NCI-H2029 treated with DMSO at 0.1 percent for 48 hours (cell line): ENCODE measurements at places on chromosomes 1 and 21.

- DNase-seq, result no peak
These were observed 14.6 kb upstream of the C1orf146 start for GRCh38 chr1:92203105-92203504.

GRCh38 chr1:40699787-40700186 is 8.3 kb downstream of the NFYC start:
- no peak for DNase-seq

DNA sequence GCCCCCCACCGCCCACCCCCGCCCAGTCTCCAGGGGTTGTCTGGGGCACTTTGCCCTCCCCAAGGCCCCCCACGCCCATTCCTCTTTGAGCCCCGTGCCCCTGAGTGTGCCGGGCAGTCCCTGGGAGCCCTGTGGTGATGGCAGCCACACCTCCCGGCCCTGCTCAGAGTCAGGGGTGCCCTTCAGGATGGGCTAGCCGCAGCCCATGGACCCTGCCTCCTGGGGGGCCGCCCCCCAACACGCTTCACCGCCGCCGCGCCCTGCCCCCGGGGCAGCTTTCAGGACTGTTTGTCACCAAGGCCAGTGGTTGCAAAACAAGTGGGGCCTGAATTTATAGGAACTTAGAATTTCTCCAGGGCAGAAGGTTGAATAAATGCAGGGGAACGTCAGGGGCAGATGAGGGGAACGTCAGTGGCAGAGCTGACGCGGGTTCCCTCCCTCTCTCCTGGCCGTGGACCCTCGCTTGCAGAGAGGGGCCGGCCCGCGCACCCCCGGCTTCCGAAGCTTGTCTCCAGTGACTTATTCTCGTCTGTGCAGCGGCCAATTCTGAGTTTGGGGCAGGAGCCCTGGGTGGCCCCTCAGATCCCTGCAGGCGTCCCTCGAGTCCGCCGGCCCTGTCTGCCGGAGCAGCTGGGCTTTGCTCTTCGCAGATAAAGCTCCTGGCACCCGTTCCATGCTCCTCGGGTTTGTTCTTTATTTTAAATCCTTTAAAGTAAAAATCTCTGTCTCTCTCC is 41.2 kb upstream of the ADARB1 start:
- DNase-seq, result no peak

DNA sequence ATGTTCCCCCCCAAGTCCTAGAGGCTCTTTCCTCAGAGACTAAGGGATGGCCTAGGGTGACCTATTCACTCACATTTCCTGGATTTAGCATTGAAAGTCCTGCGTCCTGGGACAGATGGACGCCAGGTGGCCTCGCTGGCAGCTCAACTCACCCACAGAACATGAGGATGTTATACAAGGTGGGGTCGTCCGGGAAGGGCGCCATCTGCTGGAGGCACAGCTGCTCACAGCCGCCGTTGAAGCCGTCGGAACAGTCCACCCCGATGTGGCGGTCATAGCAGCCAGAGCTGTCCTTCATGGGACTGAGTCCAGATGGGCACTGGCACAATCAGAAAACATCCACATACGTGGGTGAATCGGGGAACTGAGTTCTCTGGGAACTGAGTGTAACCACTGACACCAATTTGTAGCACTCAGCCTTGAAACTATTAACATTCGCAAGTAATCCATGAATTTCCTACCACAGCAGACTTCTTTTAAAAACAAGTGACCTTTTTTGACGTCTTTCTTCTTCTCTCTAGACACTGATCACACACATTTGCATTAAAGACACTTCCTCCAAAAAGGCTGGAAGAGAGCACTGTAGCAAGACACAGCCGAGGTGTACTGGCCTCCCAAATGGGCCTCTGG is 215.4 kb downstream of the ASTN1 start:
- no peak for DNase-seq

DNA sequence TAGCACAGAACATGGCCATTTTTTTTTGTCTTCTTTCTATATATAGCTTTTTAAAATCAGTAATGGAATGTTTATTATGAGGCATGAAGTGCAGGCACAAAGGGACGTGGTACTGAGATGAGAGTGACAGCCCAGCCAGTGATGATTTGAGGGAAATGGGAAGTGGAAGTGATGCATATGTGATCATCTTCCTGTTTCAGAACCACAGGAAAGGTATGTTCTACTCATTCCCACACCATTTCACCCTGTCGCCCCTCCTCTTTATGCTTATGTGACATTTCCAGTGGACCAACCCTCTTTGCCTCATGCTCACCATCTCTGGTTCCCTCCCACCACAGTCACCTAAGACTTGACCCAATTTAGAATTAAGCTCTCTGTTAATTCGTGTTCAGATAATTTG is 24.3 kb downstream of the PTGS2 start:
- DNase-seq, result no peak

GRCh38 chr1:20443703-20444586 is 42.1 kb downstream of the CAMK2N1 start:
- DNase-seq, result no peak

- DNase-seq, result no peak
These were observed 583 bp upstream of the RNF223 start for GRCh38 chr1:1074631-1075147.

DNA sequence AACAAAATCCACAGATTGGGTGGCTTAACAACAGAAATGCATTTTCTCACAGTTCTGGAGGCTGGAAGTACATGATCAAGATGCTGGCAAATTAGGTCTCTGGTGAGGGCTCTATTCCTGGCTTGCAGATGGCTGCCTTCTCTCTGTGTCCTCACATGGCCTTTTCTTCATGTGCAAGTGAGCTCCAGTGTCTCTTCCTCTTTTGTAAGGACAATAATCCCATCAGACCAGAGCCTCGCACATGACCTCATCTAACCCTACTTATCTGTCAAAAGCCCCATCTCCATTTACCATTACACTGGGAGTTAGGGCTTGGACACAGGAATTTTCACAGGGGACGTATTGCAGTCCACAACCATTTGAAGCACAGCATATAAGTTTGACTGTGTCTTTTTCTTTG is 181.6 kb downstream of the NEGR1 start:
- no peak for DNase-seq

GRCh38 chr1:68322837-68323687 is 90.7 kb upstream of the WLS start:
- no peak for DNase-seq

GRCh38 chr1:2256435-2257244 is 28.5 kb downstream of the SKI start:
- DNase-seq, result no peak

GRCh38 chr1:78492386-78492950 is 1.7 kb downstream of the PTGFR start:
- no peak for DNase-seq

GRCh38 chr1:51973587-51974474 is 16.7 kb downstream of the RAB3B start:
- peak; percentile 82 for DNase-seq

DNA sequence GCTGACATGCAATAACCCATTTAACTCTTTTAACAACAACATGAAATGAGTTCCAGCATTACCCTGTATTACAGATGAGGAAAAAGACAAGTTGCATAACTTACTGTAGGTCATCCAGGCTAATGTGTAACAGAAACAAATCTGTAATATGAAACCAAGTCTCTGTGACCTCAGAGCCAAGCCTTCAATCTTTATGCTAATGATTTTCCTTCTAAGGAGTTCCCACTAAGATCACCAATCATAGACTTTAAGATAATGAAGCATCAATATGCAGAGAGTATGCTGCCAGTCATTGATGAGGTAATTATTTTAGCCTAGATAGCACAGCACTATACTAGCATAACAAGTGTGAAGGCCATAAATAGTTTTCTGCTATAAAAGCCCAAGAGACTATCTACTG is 35.6 kb upstream of the RNPC3 start:
- DNase-seq, result no peak

DNA sequence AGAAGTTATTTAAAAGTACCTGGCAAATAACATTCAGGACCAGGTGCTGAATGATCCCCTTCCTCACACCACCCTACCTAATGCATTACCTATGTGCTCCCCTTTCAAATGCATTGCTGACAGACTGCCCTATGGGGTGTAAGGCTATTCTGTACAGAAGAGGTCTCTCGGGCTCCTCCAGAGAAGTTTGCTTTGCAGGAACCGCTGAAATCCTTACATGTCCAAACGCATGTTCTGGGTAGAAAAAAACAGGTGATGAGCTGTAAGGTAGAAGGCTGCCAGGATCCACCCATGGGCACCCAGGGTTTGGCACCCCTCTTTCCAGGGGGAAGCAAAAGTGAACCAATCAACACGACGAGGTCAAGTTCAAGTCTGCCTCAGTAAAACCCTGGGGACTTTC is 58.3 kb upstream of the TARBP1 start:
- no peak for DNase-seq

GRCh38 chr1:196698993-196699392 is 47.1 kb downstream of the CFH start:
- DNase-seq, result no peak

DNA sequence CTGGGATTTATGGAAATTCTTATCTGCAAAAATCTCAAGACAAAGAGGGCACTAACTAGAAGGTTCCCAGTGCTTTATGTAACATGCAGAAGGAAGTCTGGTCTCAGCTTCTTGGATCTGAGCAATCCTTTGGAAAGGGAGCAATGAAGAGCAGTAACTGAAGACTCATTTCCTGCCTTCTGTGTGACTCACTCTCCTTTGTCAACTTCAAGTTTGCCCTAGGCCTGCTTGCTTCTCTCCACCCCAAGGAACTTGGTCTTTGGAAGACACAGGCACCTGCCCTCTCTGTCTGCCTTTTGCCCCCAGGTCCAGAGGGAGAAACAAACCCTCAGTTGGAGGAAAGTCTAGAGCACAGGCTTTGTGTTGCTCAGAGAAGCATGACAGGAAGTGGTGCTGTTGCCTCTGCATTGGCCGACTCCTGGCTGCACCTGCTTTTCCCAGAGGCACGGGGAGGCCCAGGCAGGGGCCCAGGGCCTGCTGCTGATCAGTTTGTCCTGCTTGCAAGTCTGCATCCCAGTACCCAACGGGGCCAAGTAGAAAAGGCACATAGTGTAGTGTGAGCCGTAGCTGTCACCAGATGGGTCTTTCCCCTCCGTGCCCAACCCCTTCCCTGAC is 137.2 kb downstream of the DHRS3 start:
- DNase-seq, result no peak

- no peak for DNase-seq
These were observed 49.6 kb upstream of the HOOK1 start for GRCh38 chr1:59765011-59765730.

- no peak for DNase-seq
These were observed 17.0 kb upstream of the LRRC8C start for GRCh38 chr1:89615676-89616598.

DNA sequence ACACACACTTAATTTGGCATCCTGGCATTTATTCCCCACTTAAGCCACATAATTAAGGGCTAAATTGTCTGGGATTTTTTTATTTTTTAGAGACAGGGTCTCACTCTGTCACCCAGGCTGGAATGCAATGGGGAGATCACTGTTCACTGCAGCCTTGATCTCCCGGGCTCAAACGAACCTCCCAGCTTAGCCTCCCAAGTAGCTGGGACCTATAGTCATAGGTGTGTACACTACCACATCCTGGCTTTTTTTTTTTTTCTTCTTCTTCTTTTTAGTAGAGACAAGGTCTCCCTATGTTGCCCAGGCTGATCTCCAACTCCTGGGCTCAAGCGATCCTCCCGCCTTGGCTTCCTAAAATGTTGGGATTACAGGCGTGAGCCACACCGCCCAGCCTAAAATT is 24.2 kb downstream of the ZZZ3 start:
- no peak for DNase-seq

DNA sequence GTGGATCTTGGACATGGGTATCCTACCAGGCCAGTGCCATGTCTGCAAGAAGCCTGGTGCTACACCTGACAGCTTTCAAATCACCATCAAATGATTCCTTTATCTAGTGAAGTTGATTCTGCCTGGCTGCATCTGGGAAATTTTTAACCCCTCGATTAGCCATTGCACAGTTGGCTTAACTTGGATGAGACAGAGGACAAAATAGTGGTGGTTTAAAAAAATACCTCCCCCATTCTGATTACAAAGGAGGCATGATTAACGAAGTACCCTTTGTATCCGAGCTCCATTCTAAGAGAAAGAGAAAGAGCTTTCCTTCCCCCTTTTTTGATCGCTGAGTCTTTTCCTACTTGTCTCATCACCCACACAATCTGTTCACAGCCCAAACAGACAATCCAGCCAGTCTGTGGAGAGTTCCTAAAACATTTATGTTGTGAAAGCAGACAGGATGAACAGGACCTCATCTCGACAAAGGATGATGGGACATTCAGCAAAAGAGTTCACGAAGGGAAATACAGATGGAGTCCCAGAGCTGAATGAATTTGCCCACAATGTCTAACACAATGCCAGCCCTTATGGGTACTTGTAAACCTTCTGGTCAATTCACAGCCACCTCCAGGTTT is 20.5 kb downstream of the WLS start:
- DNase-seq, result no peak

DNA sequence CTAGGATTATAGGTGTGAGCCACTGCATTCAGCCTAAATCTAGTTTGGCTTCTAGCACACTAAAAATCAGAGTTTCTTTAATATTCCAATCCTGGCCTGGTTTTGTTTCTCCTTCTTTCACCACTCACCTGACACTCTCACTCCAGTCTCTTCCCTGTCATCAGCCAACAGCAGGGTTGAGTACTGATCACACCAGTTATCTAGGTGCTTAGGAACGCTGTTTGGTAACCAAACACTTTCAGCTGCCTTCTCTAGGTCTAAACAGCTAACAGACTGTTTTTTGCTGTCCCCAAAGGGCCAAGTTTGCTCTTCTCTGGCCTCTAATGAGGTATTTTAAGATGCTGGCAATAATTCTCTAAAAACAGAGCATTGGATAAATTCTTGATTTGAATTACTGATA is 17.7 kb upstream of the FRRS1 start:
- no peak for DNase-seq

DNA sequence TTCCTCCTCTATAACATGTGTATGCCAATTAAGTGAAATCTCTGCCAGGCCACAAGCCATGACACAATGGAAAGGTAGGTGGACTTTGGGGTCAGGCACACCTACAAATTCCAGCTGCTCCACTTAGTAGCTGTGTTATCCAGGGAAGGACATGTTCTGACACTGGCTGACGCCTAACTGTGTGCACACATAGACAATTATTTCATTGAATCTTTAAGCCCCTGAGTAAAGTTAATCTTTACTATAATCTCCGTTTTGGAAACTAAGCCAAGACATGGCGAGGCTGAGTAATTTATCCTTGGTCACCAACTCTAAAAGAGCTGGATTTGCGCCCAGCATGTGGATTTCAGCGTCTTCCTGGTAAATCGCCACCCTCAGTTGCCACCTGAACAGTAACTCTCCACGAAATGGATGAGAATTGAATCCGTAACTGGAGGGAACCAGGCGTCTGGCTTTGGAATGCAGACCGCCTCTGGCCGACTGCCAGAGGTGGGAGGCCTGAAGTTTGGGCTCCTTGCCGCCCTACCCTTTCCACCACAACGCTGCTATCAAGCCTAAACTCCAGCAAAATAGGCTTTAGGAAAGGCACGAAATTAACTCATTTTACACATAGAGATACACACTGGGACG is 888 bp upstream of the SNRPE start:
- DNase-seq, result no peak

- no peak for DNase-seq
These were observed 283.7 kb downstream of the HLX start for GRCh38 chr1:221162939-221163338.

- no peak for DNase-seq
These were observed 68.5 kb upstream of the ADAM30 start for GRCh38 chr1:119964673-119965363.
